ENCODE measurements at places on chromosomes 2 and 18.

- DNase-seq = no peak
These were observed 42.0 kb upstream of the IL1R1 start for GRCh38 chr2:102100371-102101096.

DNA sequence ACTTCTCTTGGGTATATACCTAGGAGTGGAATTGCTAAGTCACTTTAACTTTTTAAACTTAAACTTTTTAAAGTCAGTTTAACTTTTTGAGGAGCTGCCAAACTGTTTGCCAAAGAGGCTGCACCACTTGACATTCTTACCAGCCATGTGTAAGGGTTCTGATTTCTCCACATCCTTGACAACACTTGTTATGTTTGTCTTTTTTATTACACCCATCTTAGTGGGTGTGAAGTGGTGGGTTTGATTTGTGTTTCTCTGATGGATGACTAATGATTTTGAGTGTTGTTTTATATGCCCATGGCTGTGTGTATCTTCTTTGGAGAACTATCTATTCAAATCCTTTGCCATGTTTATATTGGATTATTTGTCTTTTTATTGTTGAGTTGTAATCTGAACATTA, 13.6 kb downstream of the ASAP2 start:
- no peak for DNase-seq

- no peak for DNase-seq
These were observed 450.6 kb upstream of the ST6GAL2 start for GRCh38 chr2:107336526-107336925.

DNA sequence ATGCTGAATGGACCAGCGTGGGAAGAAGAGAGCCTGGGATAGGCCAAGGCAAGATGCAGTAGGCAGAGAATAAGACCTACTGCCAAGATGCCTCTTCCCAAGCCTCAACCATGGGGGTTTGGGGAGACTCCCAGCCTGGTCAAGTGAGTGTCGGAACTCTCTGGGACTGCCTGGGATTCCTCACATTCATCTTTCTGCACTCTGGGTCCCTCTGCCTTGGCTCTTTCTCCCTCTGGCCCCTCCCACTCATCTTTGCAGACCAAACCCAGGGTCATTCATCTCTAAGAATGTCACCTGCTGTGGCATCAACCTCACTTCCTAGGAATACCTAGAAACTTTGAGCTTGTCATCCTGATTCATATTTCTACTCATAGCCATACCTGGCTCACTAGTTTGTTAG, 211.3 kb upstream of the HNRNPA3 start:
- DNase-seq = no peak

GRCh38 chr2:38268001-38268400, 109.1 kb downstream of the ATL2 start:
- DNase-seq = no peak

DNA sequence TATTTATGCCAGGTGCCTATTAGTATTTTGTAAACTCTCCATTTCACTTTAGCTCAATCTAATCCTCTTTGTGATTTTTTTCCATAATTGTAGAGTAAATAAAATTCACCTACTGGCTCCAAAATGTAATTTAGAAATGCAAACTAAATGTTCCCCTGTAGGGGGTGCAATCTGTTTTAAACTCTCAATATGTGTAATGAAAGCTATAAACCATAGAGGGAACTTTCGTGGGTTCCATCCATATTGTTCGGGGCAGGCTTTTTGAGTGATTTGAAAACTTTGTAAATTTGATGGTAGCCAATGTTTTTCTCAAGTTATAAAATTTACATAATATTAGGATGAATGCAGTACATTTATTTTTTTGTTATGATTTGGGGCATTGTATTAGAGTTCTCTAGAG, 49.4 kb downstream of the TSPYL6 start:
- DNase-seq = no peak

DNA sequence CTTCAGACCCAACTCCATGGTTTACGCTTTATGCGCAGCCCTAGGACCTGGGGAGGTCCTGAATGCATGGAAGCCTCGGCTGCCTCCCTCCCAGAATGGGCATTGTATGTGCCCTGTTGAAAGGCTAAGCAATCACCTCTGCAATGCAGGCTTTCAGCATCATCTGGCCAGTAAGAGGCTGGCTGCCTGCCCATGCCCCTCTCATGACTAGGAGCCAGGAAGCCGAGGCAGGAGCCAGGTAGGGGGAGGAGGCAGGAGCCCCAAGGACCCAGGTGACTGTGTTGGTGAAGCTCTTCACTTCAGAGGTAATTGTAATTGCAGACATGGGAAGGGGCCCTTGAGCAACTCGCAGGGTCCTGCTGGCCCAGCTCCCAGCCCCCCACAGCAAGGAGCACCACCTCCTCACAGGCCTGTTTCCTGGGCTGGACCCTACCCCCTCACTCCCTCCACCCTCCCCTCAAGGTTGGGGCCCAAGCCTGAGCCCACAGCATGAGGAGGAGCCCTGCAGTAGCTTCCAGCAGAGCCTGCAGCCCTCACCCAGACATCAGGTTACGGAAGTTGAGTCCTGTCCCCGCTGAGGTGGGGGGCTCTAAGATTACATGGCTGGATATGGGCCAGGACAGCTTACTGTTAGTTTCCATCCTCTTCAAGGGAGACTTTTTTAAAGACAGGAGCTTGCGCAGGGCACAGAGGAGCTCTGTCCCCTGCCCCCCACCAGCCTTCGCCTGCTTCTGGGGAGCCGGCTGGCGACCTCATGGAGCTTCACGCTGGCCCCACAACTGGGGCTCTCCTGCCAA, 21.9 kb downstream of the CRACDL start:
- no peak for DNase-seq

- no peak for DNase-seq
These were observed 4.3 kb downstream of the SEPTIN10 start for GRCh38 chr2:109609352-109610024.

DNA sequence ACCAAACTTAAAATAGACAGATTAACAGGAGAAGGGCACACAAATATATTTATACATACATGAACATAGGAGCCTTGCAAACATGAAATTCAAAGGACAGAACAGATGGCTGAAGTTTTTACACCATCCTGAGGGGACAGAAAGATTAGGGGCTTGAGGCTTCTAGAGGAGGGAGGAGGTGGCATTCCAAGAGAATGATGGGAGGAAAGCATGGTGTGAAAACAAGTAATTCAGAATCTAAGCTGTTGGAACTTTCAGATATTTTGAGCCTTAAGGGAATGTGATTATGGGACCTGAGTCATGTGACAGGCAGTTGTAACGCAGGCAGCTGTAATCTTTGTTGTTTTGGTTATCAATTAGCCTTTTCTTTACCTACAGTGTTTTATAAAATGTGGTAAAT, 225.2 kb upstream of the SPOPL start:
- no peak for DNase-seq

GRCh38 chr2:221060376-221060775, 511.7 kb downstream of the EPHA4 start:
- no peak for DNase-seq

- no peak for DNase-seq
These were observed 113.0 kb downstream of the DPP4 start for GRCh38 chr2:161961061-161961460.

- no peak for DNase-seq
These were observed 2.4 kb upstream of the ADCYAP1 start for GRCh38 chr18:902229-902628.

GRCh38 chr2:158191076-158191895, 89.6 kb downstream of the UPP2 start:
- DNase-seq = no peak

Measured in T1000 (cell line).